Umbilical cord (tissue), 2 donors: ENCODE measurements at places on chromosomes 4 and X. TPM values are rescaled to one million over a fixed set of nuclear protein-coding genes. Genes with fewer than 3 reads are reported as not detected.

PF4V1 gene
- total RNA-seq, result not detected

EPGN gene
- 7.0 TPM for total RNA-seq

DNA sequence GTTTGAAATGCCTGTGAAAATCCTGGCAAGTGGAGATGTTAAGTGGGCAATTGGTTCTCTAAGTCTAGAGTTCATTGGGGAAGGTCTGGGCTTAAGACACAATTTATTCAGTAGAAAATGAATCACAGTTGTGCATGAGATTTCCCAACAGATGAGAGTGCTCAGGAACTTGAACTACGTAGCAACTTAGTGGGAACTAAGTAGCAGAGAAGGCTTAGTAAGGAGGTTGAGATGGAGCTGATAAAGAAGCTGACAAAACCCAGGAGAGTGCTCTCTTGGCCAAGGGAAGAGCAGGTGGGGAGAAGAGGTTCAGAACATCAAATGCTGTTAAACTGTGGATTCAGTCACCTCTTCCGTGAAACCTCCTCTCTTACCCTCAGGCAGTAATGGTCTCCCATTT lies 33.0 kb downstream of the AFF1 start:
- no peak for DNase-seq

SERPINA7 gene
- 0.24 TPM for total RNA-seq

CSAG1 gene
- total RNA-seq, result 2.6 TPM

ARHGAP6 gene
- 5.1 TPM for total RNA-seq

DNA sequence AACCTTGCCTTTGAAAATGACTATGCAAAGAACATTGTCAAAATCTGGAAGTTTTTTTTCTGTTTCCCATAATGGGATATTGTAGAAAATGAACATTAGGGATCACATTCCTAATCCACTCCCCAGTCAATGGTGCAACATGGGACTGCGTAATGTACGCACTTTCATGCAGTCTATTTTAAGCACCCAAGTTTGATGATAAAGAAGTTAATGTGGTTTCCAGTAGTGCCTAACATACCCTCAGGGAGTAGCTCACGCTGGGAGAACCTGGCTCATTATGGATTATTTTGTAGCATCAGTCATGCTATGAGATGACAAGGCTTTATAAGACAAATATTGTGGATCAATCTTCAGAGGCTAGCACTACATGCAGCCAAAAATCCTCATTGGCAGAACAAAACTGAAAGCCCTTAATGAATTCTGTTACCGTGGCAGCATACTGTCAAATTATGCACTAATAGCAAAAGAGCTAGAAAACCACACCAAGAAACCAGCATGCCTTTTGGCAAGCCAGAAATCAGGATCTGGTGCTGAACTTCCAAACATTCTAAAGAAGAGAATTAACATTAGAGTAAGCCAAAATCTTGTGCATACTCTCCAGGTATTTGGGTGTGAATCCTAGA lies 1392.8 kb upstream of the TENM3 start:
- no peak for DNase-seq

SH3BGRL gene
- total RNA-seq, result 217 TPM

DNA sequence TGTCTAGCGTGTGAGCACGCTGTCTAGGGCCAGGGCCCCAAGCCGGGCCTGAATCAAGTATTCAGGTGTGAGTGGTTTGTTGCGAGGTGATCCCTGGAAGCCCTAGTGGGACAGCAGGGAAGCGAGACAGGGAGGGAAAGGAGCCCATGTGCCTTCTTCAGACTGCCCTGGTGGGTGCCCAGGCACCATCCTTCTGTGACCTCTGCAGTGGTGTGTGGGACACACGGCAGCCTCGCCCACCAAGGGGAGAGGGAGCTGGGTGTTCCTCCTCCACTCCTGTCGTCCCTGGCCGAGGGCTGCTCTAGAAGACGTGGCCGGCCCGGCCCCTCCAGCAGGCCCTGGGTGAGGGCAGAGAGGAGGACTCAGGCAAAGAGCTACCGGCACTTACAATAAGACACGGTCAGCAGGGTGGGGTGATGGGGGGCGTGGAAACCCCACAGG lies 47.4 kb downstream of the HTRA3 start:
- DNase-seq, result no peak

DNA sequence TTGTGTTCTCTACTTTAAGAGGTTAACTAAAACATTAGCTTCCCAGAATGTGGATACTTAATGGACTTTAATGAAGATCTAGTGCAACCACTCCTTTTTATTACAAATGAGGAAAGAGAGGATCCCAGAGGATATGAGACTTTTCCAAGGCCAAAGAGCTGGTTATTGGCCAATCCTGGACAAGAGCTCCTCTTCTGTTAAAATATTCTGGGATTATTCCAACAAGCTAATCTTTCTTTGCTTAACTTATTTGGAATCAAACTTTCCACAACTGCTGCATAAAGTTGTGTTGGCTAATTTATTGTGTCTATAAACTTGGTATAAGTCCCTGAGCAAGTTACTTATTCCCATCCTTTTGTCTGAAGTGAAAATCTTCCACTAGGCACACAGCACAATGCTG lies 174.2 kb upstream of the HCCS start:
- DNase-seq, result no peak

DNA sequence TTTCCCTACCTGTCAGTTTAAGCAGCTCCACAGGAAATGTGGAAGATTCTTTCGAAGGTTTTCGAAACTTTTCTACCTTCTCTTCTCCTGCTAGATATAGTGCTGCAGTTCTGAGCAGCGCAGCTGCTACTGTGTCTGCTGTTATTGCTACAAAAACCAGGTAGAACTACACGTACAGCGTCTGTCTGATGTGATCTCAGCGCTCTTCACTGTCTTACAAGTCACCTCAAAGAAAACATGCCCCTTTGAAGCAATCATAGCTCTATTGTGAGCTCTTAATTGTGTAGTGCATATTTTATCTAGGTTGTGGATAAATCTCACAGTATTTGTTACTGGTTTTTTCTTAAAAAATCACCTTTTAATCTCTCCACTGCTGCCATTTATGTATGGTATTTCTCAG lies 147.6 kb upstream of the BMPR1B start:
- no peak for DNase-seq

DNA sequence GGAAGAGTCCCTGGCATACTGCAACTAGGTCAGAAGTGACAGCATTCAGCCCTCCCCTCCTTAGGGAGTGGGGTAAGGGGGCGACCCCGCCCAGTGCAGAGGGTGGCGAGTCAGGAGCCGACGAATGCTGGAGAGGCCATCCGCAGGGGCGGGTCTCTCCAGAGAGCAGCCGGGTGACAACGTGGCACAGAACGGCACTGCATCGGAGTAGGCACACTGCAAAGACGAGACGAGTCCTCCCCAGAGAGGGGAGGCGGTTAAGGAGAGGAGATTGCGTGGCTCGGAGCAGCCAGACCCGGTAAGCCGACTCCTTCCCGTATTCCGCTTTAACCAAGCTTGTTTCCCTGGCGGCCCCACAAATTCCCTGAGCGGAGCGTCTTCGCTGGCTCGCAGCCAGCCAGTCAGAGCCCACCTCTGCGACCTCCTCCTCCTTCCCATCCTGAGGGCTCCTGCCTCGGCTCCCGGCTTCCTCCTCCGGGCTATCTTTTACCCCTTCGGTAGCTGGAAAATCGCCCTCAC lies 54.9 kb downstream of the LINC00632 start:
- peak; percentile 84 for DNase-seq

DNA sequence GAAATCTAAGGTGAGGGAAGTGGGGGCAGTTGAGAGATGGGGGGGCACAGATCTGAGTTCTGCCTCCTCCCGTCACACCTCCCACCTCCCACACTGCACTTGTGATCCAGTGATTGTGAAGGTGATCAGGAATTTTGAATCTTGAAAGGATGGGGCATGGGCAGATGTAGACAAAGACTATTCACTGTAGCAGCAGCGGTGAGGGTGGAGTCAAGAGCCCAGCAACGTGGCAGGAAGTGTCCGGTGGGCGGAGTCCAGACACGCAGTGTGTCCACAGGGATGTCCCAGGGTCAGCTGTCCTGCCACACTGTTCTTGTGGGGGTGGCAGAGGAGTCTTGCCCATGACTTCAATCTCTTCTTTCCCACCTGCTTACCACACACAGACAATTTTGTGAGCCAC lies 330.5 kb upstream of the GALNT7 start:
- no peak for DNase-seq

- no peak for DNase-seq
Measured at GRCh38 chr4:165516281-165516833, 137.5 kb downstream of the CPE start.

FGF5 gene
- 1.9 TPM for total RNA-seq

GRCh38 chr4:141247430-141247780 lies 26.7 kb downstream of the ZNF330 start:
- DNase-seq, result no peak

DNA sequence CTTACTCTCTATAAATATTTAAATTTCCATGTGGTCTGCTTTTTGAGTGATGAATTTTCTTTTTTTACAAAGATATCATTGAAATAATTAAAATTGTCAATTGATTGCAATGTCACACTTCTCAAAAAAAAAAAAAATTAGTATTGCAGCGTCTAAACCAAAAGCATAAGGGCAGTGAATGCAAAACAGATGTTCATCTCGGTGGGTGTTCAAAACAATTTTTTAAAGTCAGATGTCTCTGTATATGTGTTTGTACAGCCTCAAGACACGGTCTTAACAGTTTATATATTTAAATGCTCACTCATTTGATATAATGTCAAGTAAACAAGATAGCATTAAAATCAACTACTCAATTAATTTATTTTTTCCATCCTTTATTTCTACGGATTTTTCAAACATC lies 52.3 kb downstream of the PALLD start:
- DNase-seq, result no peak

DNA sequence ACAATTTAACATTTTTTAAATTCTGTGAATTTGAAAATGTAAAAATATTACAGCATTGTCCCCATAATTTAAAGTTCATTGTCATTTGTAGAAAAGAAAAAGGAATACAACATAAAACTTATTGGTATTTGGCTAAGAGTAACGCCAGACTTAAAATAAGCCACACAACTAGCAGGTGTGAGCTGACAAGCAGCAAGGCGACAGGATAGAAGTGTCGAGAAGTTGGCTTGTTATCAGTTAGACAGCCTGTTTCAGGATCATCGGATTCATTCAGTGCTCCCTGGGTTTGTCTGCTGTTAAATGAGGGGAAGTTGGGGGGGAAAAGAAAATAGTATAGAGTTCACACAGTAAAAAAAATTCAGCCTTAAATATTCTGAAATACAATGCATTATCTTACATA lies 393.6 kb downstream of the IL15 start:
- DNase-seq, result no peak

- DNase-seq, result no peak
Measured at GRCh38 chr4:52837716-52838558, 24.2 kb upstream of the RASL11B start.

SEC31A gene
- total RNA-seq, result 351 TPM

GRCh38 chr4:153023139-153023538 lies 87.0 kb downstream of the FHDC1 start:
- DNase-seq, result no peak

GRCh38 chr4:16261313-16261878 lies 35.1 kb upstream of the TAPT1 start:
- no peak for DNase-seq

HSFX3 gene
- not detected for total RNA-seq

PLAC1 gene
- 8.4 TPM for total RNA-seq

ADH1C gene
- 5.3 TPM for total RNA-seq

GRCh38 chr4:187236209-187236890 lies 512.7 kb upstream of the FAT1 start:
- DNase-seq, result peak; percentile 61

DNA sequence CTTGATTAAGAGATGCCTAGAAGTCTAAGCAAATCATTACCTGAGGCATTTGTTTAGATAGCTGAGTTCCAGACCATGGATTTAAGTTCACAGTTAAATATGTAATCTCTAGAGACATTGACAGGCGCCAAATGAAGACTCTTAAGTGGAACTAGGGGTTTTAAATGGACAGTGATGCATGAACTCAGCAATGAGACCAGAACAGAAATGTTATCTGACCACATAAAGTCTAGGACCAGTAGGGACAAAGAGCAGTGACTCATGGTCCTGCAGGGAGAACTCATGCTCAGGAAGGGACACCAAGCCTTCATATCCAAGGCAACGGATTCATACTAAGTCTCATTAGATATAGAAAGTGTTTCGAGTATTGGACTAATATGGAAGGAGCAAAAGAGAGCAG lies 152.3 kb downstream of the PPARGC1A start:
- DNase-seq, result no peak

- DNase-seq, result no peak
Measured at GRCh38 chrX:109974906-109975655, 27.8 kb upstream of the TMEM164 start.

DNA sequence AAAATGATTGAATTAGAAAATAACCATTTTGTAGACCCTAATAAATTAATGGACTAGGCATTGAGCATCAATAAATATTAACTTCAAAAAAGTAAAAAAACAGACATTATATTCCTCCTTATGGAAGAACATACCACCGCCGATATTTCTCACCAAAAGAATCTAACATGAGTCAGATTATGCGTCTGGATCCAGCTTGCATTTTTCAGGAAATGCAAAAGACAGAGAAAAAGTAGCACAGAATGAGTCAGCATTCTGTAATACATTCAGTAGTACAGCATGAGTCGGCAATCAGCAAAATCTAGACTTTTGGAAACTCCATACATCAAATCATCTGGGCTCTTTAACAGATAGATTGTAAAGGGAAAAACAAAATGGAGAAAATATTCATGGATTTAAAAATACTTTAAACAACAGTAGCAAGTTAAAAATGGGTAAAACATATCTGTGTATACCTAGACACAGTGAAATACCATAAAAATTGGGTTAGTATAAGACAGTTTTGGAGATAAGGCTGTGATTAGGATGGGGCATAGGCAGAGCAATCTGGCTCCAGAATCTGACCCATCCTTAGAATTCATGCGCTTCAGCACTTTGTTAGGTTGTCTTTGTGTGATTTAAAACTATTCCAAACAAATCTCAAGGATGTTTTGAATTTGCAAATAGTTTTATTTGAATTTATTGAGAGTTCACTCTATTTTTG lies 633.0 kb upstream of the FAM241A start:
- DNase-seq, result peak; percentile 48

DNA sequence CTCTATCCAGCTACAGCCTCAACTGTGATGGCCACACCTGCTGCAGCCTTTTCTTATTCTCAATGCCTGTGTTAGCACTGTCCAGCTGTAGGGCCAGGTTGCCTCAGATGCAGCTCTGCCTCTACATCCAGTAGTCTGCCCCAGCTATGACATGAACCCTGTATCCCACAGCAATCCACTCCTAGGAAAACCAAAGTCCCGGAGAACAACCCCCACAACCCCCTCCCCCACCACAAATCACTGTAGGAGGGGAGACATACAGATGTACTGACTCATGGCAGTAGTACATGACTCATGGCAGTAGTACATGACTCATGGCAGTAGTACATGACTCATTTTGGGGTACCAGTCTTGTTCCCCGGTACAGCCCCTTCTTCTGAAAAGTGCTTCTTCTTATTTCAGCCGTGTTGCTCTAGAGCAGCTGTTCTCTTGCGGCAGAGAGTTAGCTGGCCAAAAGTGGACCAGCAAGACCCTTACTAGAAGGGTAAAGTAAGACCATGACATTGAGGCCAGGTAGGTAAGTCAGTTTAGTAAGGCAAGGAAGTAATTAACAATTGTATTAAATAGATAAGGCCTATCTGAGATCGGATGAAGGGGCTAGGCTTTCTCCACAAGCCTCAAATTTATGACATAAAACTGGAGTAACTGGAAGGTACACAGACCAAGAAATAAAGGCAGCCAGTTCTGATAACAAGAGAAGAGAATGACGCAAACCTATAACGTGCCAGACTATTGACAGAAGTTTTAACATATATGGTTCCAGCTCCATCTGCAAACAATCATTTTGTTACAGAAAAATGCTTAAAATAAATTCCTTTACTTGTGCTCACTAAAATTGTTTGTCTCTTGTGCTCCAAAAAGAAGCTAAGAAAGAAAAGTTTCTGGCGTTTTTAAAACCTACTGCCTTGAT lies 221.4 kb downstream of the TACR3 start:
- DNase-seq, result no peak

CCNB3 gene
- total RNA-seq, result 0.48 TPM
